Stromal cell of bone marrow (primary cell): ENCODE measurements at places on chromosomes 7 and 10.
A peak's percentile ranks its signal among the peaks of the same experiment; 100 is the strongest.

- no peak for DNase-seq
Measured at GRCh38 chr7:37212556-37212955, 236.1 kb downstream of the ELMO1 start.

- DNase-seq, result peak; percentile 72
Measured at GRCh38 chr10:62057359-62057758, 155.9 kb downstream of the ARID5B start.

GRCh38 chr7:66662646-66663264 is 34.1 kb downstream of the KCTD7 start:
- DNase-seq, result no peak

DNA sequence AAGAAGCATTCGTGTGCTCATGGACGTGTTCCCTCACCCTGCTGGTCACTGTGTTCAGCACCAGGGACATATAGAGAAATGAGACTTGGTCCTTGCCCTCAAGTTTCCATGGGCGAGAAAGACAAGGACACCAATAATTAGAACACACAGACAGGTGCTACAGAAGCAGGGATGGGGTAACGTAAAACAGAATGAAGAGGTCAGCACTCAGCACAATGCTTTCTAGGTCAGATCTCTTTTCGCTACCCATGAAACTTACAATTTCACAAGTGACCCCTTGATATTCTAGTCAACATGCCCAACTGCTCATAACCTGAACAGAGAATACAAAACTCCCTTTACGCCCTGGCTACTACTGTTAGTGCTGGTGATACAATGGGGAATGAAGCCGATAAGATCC is 6.0 kb upstream of the ANK3 start:
- no peak for DNase-seq

DNA sequence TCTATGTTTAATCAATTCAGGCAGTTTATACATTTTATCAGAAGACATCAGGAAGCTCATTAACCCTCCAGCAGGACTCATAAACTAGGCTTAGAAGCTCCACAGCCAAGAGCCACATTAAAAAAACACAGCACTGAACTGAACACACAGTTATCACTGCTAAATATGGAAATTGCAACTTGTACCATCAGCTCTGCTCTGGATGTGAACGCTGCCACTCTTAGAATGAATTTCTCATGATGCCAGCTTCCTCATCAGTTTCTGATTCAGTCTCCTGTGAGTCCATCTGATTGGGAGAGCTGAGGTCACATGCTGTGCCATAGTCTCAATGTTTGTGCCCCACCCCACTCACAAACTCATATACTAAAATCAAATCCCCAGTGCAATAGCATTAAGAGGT is 17.1 kb upstream of the ING3 start:
- no peak for DNase-seq

DNA sequence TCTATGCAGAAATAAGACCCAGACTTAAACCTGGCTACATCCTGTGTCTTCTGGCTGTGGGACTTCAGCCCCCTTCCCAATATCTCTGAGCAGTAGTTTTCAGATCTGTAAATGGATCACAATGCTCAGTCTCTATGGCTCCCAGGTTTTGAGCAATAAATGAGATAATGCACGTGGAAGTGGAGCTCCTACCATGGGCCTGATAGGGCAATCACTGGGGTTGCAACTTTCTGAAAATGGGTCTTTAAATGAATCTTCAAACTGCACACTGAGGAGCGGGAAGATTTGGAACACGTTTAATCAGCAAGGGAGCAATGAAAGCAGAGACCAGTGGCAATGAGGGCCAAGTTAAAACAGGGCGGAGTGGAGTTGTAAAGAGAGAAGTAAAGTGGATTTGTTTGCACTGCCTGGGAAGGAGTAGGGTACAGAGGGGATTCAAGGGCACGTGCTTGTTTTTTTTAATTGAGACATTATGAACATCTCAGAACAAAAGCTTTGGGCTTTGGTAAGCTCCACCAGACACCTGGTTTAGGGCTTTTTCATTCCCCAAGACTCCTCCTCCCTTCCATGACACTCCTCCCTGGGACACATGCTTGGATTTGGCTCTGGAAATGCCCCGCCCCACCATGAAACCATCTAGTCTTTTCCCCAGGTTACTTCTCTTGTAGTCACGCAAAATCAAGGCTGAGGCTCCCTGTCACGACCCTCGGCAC is 42.7 kb downstream of the PAPSS2 start:
- no peak for DNase-seq

GRCh38 chr7:22909917-22910316 is 87.3 kb upstream of the TOMM7 start:
- no peak for DNase-seq

DNA sequence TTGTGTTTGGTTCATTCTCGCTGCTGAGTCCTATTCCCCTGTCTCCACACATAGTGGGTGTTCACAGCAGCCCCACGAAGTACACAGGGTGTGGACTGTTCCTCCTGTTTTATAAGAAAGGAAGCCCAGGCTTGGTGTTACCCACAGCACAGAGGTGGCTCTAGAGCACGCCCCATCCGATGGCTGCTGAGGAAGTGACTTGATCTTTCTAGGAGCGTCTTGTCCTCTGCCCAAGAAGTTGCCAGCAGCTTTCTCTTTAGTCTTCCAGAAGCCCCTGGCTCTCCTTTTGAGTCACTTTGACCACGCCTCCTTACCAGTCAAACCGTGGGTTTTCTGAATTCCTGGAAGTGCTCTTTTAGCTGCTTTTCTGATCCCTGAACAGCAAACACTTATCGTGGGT is 94.0 kb downstream of the GRK5 start:
- DNase-seq, result no peak

GRCh38 chr7:24879291-24879690 is 100.7 kb downstream of the OSBPL3 start:
- DNase-seq, result peak; percentile 40

DNA sequence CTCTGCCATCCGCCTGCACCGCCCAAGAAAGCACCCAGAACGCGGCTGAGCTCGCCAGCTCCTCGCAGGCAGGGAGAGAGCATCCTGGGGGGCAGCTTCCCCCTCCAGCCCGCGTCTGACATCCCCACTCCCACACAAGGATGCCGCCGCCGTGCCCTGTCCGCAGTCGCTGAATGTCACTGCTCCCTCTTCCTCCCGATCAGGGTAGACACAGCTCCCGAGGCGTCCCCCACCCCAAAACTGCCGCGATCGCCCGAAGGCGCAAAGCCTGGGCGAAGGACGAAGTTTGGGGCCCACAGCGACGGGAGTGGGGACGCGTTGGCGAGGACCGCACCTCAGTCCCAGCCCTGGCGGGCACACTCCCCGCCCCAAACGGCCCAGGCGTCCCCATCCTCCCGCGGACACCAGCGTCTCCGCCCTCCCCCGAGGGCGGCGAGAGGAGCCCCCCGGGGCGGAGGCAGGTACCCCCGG is 1.5 kb upstream of the KAT6B start:
- no peak for DNase-seq

GRCh38 chr7:107151538-107151937 is 17.3 kb upstream of the HBP1 start:
- DNase-seq, result no peak

DNA sequence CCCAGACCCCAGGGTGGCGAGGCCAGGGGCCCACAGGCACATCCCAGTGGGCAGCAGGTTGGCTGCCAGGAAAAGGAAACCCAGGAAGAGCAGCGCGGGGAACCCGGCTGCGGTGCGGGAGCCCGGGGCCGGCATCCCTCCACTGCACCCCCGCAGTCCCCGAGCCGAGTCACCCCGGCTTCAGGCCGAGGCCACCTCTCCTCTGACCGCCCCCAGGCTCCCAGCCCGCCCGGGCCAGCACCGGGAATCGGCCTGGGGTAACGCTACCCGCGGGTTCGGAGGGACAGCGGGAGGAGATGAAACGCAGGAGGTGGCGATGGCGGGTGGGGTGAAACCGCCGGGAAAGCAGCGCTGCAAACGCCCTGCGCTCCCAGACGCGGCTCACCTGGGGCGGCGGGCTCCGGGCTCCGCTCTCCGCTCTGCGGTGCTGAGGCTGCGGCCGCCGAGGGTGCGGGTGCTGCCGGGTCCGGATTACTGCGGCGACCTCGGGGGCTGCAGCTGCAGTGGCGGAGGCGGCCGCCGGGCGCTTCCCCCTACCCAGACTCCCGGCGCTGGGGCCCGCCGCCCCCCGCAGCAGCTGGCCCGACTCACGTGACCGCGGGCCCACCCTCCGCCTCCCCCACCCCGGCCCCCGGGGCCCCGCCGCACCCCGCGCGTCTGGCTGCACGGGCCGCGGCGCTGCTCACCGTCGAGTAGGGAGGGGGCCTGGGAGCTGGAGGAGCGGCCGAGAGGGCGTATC is at the start of gene SCRN1:
TSS of gene SCRN1 (minus strand) at position 545 of the 739 bp plus-strand sequence. CDS start 20,734 bp downstream, outside the sequence.
- peak; percentile 2 for DNase-seq

DNA sequence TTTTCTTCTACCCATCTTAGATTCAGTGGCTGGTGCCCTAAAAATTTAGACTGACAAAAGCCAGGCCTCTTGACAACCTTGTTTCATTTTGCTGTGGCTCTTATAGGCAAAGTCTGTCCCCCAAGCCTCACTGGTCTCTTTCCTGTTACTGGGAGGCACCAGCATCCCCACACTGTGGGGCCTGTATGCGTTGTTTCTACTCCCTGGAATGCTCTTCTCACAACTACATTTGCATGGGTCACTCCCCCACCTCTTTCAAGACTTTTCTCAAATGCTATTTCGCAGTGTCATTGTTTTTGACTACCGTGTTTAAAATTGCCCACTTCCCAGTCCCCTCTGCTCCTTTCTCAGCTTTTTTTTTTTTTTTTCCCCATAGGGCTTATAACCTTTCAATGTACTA is 108.7 kb upstream of the DGKB start:
- DNase-seq, result no peak

- DNase-seq, result no peak
Measured at GRCh38 chr7:55973747-55974250, 9.4 kb downstream of the NIPSNAP2 start.

- no peak for DNase-seq
Measured at GRCh38 chr10:84668186-84668763, 339.9 kb downstream of the CCSER2 start.

- no peak for DNase-seq
Measured at GRCh38 chr7:89246196-89246595, 450.7 kb upstream of the TEX47 start.

- DNase-seq, result no peak
Measured at GRCh38 chr7:8823486-8823885, 390.1 kb downstream of the NXPH1 start.
